ENCODE measurements at places on chromosomes 3 and 15.

- DNase-seq: no peak
Measured at GRCh38 chr3:42546691-42547213, 35.0 kb downstream of the SEC22C start.

- DNase-seq: no peak
Measured at GRCh38 chr15:46848704-46849103, 868.6 kb upstream of the SEMA6D start.

DNA sequence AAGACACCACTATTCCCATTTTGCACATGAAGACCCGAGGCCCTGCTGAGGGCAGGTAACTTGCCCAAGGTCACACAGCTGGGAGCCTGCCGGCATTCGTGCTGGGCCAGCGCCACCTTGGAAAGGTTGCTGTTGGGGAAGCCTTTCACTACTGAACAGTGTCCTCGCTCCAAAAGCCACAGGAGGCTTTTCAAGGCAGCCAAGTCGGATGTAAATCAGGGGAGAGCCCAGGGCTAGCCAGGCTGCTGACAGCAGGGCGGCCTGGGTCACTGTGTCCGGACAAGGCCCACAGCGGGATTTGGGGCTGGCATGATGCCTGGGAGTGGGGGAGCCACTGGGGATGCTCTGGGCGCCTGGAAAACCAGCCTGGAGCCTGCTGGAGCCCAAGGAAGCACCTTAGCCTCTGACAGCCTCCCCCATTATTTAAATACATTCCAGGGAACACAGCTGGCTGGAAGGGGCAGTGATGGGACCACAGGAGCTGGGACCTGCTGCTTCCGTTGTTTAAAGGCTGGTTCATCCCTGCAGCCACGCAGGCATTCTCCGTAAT, 10.5 kb downstream of the SLC6A6 start:
- no peak for DNase-seq

DNA sequence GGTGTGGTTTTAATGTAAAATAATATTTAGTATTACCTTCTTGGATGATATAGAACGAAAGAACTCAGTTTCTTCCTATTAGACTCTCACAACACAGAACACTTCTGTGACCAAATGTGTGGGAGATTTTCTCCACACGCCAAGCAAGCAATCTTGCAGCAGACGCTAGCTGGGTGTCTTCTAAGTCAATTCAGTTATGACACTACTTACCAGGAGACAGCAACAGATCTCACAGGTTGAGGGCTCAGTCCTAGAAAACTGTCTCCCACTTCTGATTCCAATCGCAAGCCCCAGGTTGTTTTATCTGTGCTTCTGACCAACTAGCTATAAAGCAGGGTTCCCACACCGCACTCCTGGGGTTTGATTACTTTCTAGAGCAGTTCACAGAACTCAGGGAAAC, 41.2 kb downstream of the HERC1 start:
- no peak for DNase-seq

DNA sequence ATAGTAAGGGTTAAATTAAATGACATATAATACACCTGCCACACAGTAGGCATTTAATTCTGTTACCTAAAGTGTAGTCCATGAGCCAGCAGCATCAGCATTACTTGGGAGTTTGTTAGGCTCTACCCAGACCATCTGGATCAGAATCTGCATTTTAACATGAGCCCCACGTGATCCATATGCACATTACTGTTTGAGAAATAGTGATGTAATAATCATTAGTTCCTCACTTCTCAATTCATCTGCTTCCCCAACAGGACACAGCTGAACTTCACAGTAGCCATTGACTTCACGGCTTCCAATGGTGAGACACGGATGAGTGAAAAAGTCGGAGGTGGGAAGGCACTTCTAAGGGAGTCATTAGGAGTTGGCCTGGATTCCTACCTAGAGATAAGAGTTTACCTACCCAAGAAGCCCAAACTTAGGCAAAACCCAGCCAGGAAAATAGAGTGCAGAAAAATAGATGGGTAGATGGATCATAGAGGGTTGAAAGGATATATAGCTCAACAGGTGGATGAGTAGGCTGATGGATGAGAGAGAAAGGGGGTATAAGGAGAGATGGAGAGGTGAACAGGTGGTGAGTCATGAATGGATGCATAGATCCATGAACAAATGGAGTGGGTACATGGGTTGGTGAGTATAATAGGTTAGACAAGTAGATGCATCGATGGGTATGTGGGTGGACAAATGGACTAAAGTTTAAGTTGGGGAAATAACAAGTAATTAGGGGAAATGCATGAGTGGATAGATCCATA, 13.3 kb downstream of the CPNE9 start:
- DNase-seq: no peak

DNA sequence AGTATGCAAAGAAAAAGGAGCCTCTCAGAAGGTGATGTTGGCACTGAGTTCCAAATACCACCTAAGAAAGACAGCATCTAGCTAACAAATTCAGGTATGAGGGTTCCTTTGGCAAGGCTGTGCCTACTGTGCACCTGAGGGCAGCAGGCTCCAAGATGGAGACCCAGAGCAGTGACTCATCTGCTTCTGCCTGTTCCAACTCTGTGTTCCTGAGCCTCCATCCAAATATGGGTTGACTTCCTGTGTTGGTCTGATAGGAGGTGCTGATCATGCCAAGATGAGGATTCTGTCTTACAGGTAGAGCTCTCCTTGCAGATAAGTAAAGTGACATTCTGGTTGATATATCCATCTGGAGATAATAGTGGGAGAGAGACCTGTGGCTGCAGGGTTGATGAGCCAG, 26.0 kb downstream of the SV2B start:
- no peak for DNase-seq

GRCh38 chr3:124886168-124887056, 753 bp downstream of the ITGB5 start:
- no peak for DNase-seq

- DNase-seq: no peak
Measured at GRCh38 chr15:28228096-28228495, 93.9 kb downstream of the HERC2 start.

GRCh38 chr15:63236272-63236671, 41.1 kb upstream of the APH1B start:
- DNase-seq: no peak
